ENCODE measurements at places on chromosomes 7 and 10.
A peak's percentile ranks its signal among the peaks of the same experiment; 100 is the strongest.

DNA sequence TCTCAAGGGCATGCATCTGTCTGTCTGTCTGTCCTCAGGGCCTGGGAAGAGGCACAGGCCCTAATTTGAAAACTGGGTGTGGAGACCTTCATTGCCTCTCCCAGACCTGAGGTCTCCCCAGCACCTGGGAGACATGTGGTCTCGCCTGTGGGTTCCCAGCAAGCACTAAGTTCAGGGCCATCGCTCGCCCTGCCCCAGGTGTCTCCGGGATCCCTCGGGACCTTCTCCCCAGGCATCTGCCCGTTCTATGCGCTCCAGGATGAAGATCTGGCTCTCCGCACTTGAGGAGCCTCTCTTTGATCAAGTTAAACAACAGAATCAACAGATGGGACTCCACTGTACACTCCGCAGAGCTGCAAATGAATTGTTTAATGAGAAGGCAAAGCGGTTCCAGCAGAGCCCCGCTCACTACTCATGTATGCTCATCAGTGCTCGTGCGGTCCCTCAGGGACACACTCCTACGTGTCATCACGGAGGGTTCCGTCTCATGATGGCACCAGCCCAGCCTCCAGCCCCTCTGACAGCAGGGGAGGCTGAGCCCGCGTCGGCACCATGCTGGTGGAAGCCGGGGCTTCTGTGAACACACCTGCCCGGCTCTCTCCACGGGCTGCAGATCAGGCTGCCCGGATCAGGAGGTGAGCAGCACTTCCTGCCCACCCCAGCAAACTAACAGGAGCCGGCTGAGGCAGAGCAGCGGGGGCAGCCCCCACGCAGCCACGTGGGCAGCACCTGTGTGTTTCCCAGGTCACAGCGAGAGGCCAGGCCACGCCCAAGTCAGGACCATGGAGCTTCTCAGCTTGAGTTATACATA, 132.8 kb downstream of the TCERG1L start:
- DNase-seq, result no peak

- no peak for DNase-seq
These were observed 51.9 kb downstream of the OAT start for GRCh38 chr10:124366825-124367224.

DNA sequence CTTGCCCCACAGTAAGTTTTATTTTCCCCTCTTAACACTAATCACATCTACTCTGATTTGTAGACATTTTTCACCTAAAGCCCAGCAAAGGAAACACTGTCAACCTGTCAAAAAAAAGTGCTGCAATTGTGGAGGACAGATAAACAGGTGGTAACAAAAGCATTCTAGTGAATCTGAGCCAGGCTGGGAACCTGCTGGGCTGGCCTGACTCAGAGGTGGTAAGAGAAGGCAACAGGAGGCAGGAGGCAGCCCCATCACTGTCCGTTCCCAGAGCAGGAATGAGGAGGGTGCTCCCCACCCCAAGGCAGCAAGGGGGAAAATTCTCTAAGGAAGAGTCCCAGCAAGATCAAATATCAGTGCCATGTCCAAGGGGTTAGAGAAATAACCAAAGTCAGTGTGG, 19.5 kb upstream of the HERPUD2 start:
- DNase-seq, result no peak

- no peak for DNase-seq
These were observed 18.0 kb upstream of the TBL2 start for GRCh38 chr7:73596191-73597065.

- DNase-seq, result no peak
These were observed 71.2 kb downstream of the C10orf105 start for GRCh38 chr10:71648254-71648932.

- DNase-seq, result peak; percentile 41
These were observed 134.3 kb upstream of the PDE1C start for GRCh38 chr7:32204361-32205018.

- no peak for DNase-seq
These were observed 41.0 kb downstream of the FKBP6 start for GRCh38 chr7:73369009-73369408.

- no peak for DNase-seq
These were observed 24.6 kb upstream of the HUS1 start for GRCh38 chr7:48004032-48004431.
